ENCODE measurements at places on chromosomes 12 and 14. TPM values are rescaled to one million over a fixed set of nuclear protein-coding genes. Genes with fewer than 3 reads are reported as not detected.

- no peak for DNase-seq
- H3K27ac ChIP-seq = peak overlapping the region; percentile 76
- no peaks in the 10 kb centered on the region for H3K36me3 ChIP-seq
Measured at GRCh38 chr12:92036061-92036620, 109.5 kb downstream of the BTG1 start.

DNA sequence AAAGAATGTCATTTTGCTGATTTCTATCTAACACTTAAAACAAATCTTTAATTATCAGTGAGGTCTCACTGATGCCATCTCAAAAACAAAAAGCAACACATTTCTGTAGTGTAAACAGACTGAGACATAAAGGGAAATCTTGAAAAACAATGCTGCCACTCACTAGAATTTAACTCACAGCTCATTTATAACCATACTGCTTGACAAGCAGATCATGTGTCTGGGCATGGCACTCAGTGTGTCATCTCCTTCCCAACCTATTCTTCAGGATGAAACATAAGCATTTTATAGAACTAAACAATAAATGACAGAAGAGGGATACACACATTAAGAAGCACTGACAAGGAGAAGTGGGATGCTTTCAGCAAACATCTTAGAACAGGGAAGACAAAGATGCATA lies 22.4 kb downstream of the ATF7 start:
- H3K27ac ChIP-seq = no peak overlapping the region
- H3K27me3 ChIP-seq = no peaks in the 10 kb centered on the region
- no peak overlapping the region for H3K4me3 ChIP-seq
- DNase-seq = no peak

DNA sequence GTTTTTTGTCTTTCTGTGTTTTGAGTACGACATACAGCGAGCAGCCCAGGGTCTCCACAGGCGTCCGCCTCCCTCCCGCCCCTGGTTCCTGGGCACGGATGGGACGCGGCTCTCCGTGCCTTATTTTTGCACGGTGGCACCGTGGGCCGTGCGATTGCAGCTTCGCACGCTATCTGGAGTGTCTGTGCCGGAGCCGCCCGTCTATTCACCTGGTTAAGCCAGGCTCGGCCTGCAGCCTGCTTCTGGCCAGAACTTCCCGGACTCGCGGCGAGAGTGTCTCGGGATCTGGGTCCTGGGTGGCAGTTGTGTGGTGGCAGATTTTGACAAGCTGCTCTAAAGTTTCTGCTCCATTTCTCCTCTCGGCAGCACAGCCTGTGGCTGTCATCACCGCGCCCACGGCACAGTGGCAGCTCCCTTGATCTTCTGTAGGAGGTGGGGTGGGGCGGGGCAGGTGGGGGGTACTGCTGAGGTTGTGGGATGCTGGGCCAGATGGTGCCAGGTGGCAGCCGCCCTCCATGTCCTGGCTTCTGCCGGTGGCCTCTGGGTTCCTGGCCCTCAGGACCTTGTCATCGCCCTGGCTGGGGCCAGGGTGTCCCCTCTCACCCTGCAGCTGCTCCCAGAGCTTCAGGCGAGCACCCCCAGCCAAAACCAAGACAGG lies 2.9 kb downstream of the MMP17 start:
- H3K27ac ChIP-seq = no peak overlapping the region
- peaks cover 19% of the 10 kb centered on the region for H3K4me1 ChIP-seq
- no peak for DNase-seq
- no peaks in the 10 kb centered on the region for H3K36me3 ChIP-seq

- no peak for DNase-seq
- H3K36me3 ChIP-seq = no peaks in the 10 kb centered on the region
- no peaks in the 10 kb centered on the region for H3K4me1 ChIP-seq
- H3K4me3 ChIP-seq = no peak overlapping the region
- H3K27me3 ChIP-seq = no peaks in the 10 kb centered on the region
Measured at GRCh38 chr14:26987744-26988363, 390.0 kb upstream of the NOVA1 start.

- H3K27me3 ChIP-seq = no peaks in the 10 kb centered on the region
- H3K27ac ChIP-seq = no peak overlapping the region
- H3K4me1 ChIP-seq = no peaks in the 10 kb centered on the region
- H3K4me3 ChIP-seq = no peak overlapping the region
- no peaks in the 10 kb centered on the region for H3K36me3 ChIP-seq
- DNase-seq = no peak
Measured at GRCh38 chr14:38238878-38239277, 17.0 kb downstream of the CLEC14A start.

DNA sequence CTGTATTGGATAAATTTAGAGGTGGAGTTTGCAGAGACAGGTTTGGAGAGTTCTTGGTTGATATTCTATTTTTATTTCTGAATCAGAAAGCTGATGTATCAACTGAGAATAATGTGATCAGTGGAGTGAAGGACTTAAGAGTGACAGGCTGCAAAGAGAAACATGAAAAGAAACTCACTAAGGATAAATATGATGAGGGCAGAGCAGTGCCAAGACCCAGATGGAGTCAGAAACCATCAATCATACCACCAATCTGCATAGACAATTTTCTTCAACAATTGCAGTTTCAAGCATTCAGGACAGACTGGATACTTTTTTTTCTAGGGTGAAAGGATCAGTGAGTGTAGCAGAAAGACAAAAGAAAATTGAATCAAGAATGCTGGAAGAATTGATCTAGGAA lies 226.7 kb upstream of the NAV3 start:
- H3K27ac ChIP-seq = no peak overlapping the region
- no peaks in the 10 kb centered on the region for H3K27me3 ChIP-seq
- H3K4me3 ChIP-seq = no peak overlapping the region
- no peaks in the 10 kb centered on the region for H3K4me1 ChIP-seq
- no peaks in the 10 kb centered on the region for H3K36me3 ChIP-seq
- no peak for DNase-seq

DNA sequence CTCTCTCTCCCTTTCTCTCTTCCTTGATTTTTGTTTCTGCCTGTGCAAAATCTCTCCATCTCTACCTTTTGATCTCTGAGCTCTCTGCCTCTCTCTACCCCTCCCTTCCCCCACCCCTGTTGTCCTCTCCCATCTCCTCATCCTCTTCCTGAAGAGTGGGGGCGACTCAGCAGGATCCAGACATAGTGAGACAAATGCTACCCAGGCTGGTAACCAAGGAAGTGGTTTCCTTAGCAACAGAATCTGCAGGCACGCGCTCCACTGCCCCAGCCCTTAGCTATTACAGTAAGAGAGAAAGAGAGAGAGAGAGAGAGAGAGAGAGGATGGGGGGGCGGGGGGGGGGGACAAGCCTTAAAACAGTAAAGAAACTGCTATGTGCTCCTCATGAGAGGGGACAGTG lies 85.6 kb downstream of the CMKLR1 start:
- no peaks in the 10 kb centered on the region for H3K4me1 ChIP-seq
- no peaks in the 10 kb centered on the region for H3K27me3 ChIP-seq
- no peak overlapping the region for H3K27ac ChIP-seq
- no peaks in the 10 kb centered on the region for H3K36me3 ChIP-seq
- no peak for DNase-seq

GRCh38 chr12:27866373-27867101 lies 86.5 kb upstream of the MANSC4 start:
- H3K27ac ChIP-seq = no peak overlapping the region
- no peaks in the 10 kb centered on the region for H3K36me3 ChIP-seq
- H3K27me3 ChIP-seq = no peaks in the 10 kb centered on the region

DNA sequence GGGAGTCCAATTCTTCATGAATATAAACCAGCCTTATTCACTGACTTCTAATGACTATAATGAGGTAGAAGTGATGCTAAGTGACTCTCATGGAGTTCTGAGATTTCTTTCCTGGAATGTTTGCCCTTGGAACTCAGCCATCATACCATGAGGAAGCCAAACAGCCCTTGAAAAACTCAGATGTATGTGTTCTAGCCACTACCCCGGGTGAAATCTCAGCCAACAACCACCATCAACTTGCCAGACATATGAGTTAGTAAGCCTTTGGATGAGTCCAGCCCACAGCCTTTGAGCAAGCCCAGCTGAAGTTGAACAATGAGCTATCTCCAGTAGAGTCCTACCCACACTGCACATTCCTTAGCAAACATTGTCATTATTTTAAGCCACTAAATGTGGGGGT lies 149.5 kb downstream of the SLC6A15 start:
- no peaks in the 10 kb centered on the region for H3K36me3 ChIP-seq
- DNase-seq = no peak

GRCh38 chr14:35678403-35679028 lies 130.6 kb downstream of the RALGAPA1 start:
- no peak overlapping the region for H3K27ac ChIP-seq
- no peaks in the 10 kb centered on the region for H3K4me1 ChIP-seq
- no peak overlapping the region for H3K4me3 ChIP-seq
- no peak for DNase-seq
- no peaks in the 10 kb centered on the region for H3K36me3 ChIP-seq
- H3K27me3 ChIP-seq = no peaks in the 10 kb centered on the region

- no peak overlapping the region for H3K4me3 ChIP-seq
- no peaks in the 10 kb centered on the region for H3K4me1 ChIP-seq
- H3K27me3 ChIP-seq = no peaks in the 10 kb centered on the region
- H3K36me3 ChIP-seq = no peaks in the 10 kb centered on the region
- no peak overlapping the region for H3K27ac ChIP-seq
Measured at GRCh38 chr12:65835256-65835655, 11.0 kb downstream of the HMGA2 start.

DNA sequence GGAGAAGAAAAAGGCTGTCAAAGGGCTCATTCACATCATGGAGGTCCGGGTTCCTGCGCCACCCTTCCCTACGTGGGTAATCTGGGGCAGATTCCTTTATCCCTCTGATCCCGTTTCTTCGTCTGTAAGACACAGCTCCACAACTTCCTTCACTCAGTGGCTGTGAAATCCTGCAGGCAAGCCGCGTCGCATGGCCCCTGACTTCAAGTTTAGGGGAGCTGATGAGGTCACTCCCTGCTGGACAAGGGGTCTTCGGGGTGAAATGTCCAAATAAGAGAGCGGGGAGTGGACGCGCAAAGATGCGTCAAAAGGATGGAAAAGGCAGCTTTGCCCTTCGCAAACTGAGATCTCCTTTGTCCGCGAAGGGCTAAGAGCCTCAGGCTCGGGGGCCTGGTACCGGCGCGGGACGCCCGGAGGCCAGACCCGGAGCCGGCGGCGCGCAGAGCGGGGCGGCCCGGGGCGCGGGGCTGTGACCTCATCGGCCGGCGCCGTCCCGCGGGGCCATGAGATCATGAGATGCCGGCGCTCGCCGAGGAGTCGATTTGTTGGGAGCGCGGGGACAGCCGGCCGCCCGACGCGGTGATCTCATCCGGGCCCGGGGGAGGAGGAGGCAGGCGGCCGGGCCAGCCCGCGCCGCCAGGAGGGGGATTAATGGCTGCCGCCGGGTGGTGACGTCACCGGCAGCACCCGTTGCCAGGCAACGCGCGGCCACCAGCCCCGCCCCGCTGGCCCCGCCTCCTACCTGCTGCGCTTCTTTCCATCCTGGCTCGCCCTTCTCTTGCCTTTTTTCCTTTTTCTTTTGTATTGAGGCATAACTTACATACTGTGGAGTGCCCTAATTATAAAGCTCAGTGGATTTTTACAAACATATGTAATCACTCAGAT lies 62.1 kb downstream of the HRK start:
- peak overlapping the region; percentile 99 for H3K4me3 ChIP-seq
- peak; percentile 91 for DNase-seq
- H3K27me3 ChIP-seq = no peaks in the 10 kb centered on the region
- H3K27ac ChIP-seq = peak overlapping the region; percentile 97
- H3K4me1 ChIP-seq = peaks cover 11% of the 10 kb centered on the region
- no peaks in the 10 kb centered on the region for H3K36me3 ChIP-seq

DNA sequence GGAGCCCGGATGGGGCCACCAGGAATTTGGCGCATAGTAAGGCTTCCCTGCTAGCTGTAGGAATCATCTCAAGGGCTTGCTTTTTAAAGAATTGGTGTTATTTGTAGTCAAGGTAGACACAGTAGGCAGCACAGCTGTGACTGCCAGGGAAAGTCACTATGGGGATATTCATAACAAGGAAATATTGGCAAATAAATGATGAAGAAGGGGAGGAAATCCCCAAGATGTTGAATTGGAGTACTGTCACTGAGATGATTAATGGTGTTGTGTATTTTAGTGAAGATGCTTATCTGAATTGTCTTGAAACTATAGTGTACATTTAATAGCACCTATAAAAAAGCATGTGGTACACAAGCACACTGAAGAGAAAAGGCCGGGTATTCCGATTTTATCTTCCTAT lies 118.9 kb downstream of the NPAS3 start:
- no peaks in the 10 kb centered on the region for H3K36me3 ChIP-seq
- no peak overlapping the region for H3K4me3 ChIP-seq
- no peaks in the 10 kb centered on the region for H3K27me3 ChIP-seq
- H3K27ac ChIP-seq = no peak overlapping the region

DNA sequence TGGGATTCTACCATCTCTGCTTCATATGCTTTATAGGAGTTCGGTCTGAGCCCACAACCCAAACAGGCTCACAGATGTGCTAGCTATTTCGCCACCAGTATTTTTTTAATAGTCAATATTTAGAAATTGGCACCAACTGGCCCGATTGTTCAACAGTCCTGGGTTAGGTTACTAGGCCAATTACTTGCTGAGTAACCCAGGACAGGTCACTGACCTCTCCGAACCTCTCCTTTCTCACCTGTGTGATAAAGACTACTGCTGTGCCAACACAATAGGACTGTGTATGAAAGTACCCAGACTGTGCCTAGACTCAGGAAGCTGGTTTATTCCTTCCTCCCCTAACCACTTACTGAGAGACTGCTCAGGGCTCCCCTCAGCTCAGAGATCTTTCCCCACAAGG lies 8.3 kb downstream of the BDKRB2 start:
- no peak overlapping the region for H3K4me3 ChIP-seq
- no peaks in the 10 kb centered on the region for H3K36me3 ChIP-seq
- no peaks in the 10 kb centered on the region for H3K4me1 ChIP-seq
- H3K27me3 ChIP-seq = no peaks in the 10 kb centered on the region

- H3K4me3 ChIP-seq = no peak overlapping the region
- H3K27ac ChIP-seq = no peak overlapping the region
- H3K27me3 ChIP-seq = no peaks in the 10 kb centered on the region
- DNase-seq = no peak
Measured at GRCh38 chr12:85089792-85090191, 53.6 kb downstream of the LRRIQ1 start.

DNA sequence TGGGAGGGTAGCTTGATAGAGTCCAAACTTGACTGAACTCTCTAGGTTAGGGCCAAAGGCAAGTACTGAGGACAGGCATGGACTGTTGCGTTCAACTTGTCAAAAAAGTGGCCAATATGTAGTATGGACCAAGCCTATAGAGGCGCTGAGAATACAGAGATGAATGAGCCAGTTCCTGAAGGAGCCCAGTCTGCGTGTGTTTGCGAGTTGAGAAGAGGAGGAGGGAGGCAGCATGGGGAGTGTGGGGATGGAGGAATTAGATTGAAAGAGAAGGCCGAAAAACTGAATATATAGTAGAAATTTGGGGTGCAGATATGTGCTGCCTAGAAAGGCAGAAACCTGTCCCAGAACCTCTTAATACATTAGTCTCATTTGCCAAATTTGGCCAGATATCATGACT lies 412.4 kb downstream of the PCNX1 start:
- H3K4me3 ChIP-seq = peak overlapping the region; percentile 69
- DNase-seq = no peak
- H3K27me3 ChIP-seq = no peaks in the 10 kb centered on the region
- peaks cover 2% of the 10 kb centered on the region for H3K4me1 ChIP-seq
- H3K36me3 ChIP-seq = peaks cover 5% of the 10 kb centered on the region

- H3K27me3 ChIP-seq = peaks cover 3% of the 10 kb centered on the region
- no peak overlapping the region for H3K27ac ChIP-seq
- no peak overlapping the region for H3K4me3 ChIP-seq
Measured at GRCh38 chr12:15767301-15767700, 21.9 kb downstream of the EPS8 start.

Gene DPY19L2
- total RNA-seq = 0.69 TPM

Gene TPCN1
- 107 TPM for total RNA-seq

Gene CLEC4A
- 0.41 TPM for total RNA-seq

Gene INSM2
- not detected for total RNA-seq

Gene SLC39A5
- total RNA-seq = not detected

Gene CLMN
- 0.49 TPM for total RNA-seq

Gene ARF6
- 166 TPM for total RNA-seq

Gene GLT1D1
- not detected for total RNA-seq

Gene PZP
- total RNA-seq = not detected

All from naive thymus-derived CD4-positive, alpha-beta T cell (primary cell).